Large intestine (tissue), 12 donors: ENCODE measurements at places on chromosomes 7 and 10. TPM values are rescaled to one million over a fixed set of nuclear protein-coding genes. Genes with fewer than 3 reads are reported as not detected.

Gene SPOCK2
- polyA plus RNA-seq, result 17.4 TPM

Gene OGDHL
- polyA plus RNA-seq, result 20.0 TPM

Gene PPIA
- polyA plus RNA-seq, result 1,462 TPM

- no peak for DNase-seq
Observed at GRCh38 chr7:97081521-97082300, 35.8 kb upstream of the SDHAF3 start.

DNA sequence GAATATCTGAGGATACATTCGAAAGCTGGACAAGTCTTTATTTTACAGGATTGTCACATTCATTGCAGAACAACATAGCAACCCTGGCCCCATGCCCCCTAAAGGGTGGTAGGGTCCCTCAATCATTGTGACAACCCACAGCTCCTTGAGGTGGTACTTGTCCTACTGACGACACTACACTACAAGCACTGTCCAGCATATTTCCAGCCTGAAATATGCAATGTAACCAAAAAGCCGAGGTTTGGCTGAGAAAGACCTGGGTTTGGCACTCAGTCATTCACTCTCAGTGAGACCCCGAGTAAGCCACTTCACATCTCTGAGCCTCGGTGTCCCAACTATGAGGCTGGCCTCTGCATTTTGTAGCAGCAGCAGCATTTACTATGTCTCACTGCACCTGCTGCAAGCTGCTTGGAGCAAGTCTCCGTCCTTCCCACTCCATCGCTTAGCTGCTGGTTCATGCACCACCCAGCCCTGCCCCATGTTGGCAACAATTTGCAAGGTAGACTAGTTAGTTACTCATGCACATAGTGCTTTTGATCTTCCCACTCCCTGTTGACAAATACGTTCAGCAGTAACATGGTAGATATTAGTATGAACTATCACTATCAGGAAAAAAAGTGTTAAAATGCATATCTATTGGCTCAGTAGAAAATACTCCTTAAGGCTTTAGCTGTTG, 43.6 kb upstream of the TNPO3 start:
- no peak for DNase-seq
